ENCODE measurements at places on chromosomes 1 and 21.

DNA sequence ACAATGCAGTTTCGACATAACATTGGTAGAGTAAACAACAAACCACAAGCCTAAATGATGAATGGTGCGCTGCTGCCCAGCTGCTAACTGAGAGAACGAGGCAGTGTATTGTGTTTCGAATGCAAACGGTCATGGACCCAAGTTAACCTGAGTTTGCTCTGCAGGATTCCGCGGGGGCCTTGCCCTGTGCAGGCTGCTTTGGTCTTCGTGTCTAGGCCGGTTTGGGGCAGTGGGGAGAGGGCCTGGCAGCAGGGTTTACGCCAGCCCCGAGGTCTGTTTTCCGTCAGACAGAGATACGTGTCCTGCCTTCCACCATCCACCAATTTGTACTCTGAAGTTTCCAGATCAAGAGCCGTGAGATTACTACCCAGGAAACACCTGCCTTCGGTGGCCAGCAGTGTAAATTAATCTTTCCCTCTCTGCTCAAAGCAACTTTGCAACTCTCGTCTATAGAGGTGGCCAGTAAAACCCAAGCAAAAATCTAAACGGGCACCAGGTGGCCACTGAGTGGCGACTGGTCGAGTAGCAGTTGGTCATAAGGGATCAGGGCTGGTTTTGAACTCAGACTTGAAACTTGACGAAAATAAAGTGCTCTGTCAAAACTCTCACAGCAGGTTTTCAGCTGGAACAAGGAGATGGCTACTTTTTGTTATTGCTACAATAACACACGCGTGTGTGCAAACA is 6.3 kb upstream of the PRDM15 start:
- no peak for DNase-seq

GRCh38 chr1:86530211-86530845 is 16.6 kb upstream of the CLCA4 start:
- DNase-seq, result no peak

GRCh38 chr1:109279615-109280278 is 3.2 kb downstream of the PSRC1 start:
- DNase-seq, result no peak

DNA sequence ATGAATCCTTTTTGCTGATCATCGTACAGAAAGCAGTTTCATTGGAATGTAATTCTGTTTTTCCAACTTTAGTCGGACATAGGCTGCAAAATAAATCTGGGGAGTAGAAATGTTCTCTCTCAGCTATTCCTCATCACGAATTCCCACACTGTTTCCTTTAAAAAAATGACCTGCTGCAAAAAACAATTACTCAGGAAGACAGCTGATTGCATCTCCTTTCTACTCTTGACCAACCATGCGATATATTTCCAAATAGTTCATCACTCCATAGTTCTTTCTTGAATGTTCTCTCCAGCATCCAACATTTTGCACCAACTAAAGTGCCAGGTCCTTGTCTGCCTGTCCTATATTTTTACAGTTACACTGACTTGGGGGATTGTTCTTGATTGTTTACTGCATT is 96.4 kb downstream of the S1PR1 start:
- no peak for DNase-seq

GRCh38 chr1:162973381-162973795 is 95.8 kb upstream of the RGS4 start:
- no peak for DNase-seq

- peak; percentile 28 for DNase-seq
Observed at GRCh38 chr1:37793773-37794371, at the start of gene MANEAL. TSS of gene MANEAL (plus strand) at chr1:37793847. CDS start at chr1:37794183, 336 bp downstream.

GRCh38 chr1:17397910-17398695 is 26.1 kb downstream of the PADI6 start:
- DNase-seq, result no peak

- DNase-seq, result no peak
Observed at GRCh38 chr1:177385760-177386698, 215.3 kb downstream of the BRINP2 start.

DNA sequence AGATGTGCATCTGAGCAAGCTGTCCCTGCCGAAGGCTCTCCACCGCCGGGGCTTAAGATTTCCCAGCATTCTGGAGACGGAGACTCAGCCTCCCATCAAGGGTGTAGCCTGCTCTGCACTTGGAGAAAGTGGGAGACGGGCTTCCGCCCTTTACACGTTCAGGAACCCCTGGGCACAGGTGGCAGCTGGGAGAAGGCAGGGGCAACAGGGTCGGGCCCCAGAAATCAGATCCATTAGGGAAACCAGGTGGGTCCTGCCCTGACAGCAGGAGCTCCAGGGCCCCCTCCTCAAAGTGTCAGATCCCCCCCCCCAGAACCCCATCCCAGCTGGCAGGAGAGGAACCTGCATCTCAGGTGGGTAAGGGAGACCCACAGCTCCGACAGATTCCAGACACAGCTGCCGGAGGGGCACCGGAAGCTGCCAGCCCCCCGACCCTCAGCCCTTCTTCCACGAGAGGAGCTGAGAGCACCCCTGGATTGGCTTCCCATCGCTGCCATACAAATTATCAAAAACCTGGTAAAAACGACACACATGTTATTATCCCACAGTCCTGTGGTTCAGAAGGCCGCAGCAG is 236.6 kb downstream of the NPHP4 start:
- DNase-seq, result no peak

DNA sequence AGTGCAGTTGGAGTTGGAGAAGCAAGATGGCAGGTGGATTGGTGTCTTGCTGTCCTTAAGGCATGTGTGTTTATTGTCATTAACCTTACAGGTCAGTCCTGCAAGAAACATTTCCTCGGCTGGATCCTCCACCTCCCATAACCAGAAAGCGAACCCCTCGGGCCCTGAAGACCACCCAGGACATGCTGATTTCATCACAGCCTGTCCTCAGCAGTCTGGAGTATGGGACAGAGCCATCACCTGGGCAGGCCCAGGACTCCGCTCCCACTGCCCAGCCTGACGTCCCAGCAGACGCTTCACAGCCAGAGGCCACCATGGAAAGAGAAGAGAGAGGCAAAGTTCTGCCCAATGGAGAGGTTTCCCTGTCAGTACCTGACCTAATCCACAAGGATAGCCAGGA is 1.6 kb downstream of the C1orf226 start:
- no peak for DNase-seq

GRCh38 chr1:158126425-158126824 is 54.3 kb upstream of the CD1D start:
- no peak for DNase-seq

- DNase-seq, result peak; percentile 43
Observed at GRCh38 chr1:42941640-42942330, 16.9 kb downstream of the SLC2A1 start.

- no peak for DNase-seq
Observed at GRCh38 chr21:32888971-32889370, 117.4 kb upstream of the PAXBP1 start.

DNA sequence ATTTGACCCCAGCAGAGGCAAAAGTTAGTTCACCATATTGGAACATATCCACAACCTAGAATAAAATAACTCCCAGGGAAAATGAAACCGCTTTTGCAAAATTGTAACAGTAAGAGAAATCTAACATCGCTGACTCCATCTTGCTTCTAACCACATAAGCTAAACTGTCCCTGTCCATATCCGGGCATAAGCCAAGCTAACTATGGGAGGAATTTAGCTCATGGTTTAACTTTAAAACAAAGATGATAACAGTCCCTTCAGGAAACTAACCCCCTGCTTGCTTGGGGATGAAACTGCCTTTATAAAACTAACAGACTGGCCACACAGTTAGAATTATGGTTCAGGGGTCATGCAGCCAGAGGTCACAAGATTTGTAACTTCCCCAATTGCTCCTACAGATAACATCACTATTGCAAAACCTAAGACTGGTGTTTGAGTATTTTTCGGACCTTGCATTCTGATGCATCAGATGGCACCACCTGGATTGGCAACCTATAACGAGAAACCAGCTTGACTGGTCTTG is 46.3 kb downstream of the TESK2 start:
- DNase-seq, result no peak

DNA sequence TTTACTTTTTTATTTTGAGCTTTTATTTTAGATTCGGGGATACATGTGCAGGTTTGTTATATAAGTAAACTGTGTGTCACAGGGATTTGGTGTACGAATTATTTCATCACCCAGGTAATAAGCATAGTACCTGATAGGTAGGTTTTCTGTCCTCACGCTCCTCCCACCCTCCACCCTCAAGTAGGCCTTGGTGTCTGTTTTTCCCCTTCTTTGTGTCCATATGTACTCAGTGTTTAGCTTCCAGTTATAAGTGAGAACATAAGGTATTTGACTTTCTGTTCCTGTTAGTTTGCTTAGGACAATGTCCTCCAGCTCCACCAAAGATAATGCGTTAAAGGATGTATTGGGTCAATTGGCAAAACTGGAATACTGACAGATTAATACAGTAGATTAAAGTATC is 5.8 kb downstream of the ATP1A4 start:
- DNase-seq, result no peak

- no peak for DNase-seq
Observed at GRCh38 chr1:230212405-230212936, 145.4 kb downstream of the GALNT2 start.

GRCh38 chr1:208183977-208184911 is 59.9 kb downstream of the PLXNA2 start:
- no peak for DNase-seq

- no peak for DNase-seq
Observed at GRCh38 chr1:66687358-66687757, 64.9 kb upstream of the DYNLT5 start.

- DNase-seq, result no peak
Observed at GRCh38 chr1:242455052-242455361, 69.5 kb downstream of the PLD5 start.

GRCh38 chr1:42949312-42950115 is 9.2 kb downstream of the SLC2A1 start:
- DNase-seq, result no peak

- no peak for DNase-seq
Observed at GRCh38 chr1:8127171-8127641, 101.1 kb upstream of the ERRFI1 start.

DNA sequence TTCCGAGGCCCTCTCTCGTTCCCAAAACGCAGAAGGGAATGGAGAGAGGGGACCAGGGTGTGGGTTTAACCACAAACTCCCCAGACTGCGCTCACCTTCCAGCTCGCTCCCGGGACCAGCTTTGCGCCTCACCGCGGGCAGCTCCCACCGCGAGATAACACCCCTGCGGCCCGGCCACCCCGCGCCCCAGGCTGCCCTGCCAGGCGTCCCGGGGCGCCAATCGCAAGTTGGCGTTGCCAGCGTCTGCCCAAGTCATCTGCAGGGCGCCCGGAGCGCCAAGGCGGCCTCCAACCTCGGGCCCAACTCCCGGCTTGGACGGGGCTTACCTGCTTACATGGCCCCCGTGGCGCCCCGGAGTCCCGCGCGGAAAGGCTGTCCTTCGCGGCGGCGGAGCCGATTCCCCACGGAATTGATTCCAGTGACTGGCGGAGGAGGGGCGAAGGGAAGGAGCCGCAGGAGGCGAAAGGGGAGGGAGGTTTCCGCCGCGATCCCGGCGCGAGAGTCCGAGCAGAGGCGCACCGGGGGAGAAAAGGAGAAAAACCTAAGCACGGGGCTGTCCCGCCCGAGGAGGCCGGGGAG is 456 bp downstream of the PTPN14 start:
- DNase-seq, result no peak

DNA sequence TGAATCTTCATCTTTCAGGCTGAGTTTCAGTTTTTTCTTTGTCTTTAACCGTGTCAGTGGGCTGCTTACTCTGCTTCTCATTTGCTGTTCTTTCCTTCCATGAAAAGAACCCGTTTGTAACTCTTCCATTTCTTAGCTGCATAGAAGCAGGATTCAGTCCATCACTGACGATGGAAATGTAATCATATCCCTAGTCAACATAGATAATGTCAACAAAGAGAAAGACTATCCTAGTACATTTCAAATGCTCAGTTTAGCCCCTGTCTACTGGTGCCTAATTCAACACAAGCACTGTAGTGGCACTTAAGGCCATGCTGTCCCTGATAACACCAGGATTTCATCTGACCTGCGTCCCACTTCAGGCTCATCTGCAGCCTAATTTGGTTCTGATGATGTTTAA is 376 bp downstream of the GBP1 start:
- no peak for DNase-seq

DNA sequence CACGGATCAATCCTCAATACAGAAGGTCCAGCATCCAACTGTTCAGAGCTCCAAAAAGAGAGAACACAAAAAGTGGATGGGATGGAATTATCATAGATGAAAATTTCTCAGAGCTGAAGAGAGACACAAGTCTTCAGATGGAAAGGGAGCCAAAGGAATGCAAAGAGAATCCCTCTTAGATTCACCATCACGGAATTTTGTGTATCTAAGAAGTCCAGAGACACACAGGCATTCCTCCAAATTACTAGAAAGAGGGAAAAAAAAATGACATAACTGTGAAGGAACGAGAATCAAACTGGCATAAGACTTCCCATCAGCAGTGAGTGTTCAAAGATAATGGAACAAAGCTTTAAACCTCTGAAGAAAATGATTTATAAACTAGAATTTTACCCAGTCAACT is 101.2 kb downstream of the ZSCAN20 start:
- no peak for DNase-seq

- no peak for DNase-seq
Observed at GRCh38 chr21:36255663-36256062, 64.3 kb upstream of the MORC3 start.

- no peak for DNase-seq
Observed at GRCh38 chr1:223443397-223443796, 50.2 kb downstream of the CCDC185 start.

- no peak for DNase-seq
Observed at GRCh38 chr1:18997508-18997907, 41.0 kb upstream of the IFFO2 start.

GRCh38 chr1:203380420-203381150 is 29.7 kb upstream of the FMOD start:
- DNase-seq, result no peak

DNA sequence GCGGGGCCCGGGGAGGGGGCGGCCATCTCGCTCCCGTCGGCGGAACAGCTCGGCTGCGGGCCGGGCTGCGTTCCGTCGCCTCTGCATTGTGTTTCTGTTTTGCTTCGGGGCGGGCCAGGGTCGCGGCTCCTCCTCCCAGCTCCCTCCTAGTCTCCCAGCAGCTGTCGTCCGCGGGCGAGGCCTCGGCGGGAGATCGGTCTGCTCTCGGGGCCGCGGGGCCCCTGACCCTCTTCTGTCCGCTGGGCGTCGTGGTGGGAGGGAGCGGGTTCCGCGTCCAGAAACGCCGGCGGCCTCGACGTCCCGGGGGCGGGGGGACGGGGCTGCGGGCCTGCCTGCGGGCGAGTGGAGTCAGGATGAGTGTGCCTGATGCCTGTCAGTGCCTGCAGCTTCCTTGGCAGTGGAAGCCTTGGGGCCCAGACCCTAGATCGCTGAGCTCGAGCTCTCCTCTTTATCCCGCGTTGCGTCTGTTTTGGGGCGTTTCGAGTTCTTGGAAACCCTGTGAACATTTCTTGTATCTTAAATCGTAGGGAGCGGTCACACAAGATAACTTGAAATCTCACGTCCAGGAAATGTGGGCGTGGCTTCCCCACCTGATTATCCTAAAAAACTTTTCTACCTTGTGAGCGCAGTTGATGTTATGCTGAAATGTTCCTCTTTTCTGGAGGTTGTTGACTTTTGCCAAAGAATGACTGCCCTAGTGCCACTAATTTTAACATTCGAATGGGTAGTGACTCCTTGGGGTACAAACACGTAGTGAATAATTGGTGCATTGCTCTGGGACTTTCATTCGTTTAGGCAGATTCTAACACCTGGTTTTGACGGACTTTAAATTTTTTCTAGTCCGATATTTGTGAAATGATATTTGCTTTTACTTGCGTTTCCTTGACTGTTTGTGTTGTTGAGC is 676 bp downstream of the MORC3 start:
- DNase-seq, result no peak

- no peak for DNase-seq
Observed at GRCh38 chr1:41240781-41241353, 1.2 kb downstream of the SCMH1 start.

All from CD4-positive, alpha-beta T cell treated with Interleukin-6 for 4 hours (primary cell).